ENCODE measurements at places on chromosomes 3 and 15.

DNA sequence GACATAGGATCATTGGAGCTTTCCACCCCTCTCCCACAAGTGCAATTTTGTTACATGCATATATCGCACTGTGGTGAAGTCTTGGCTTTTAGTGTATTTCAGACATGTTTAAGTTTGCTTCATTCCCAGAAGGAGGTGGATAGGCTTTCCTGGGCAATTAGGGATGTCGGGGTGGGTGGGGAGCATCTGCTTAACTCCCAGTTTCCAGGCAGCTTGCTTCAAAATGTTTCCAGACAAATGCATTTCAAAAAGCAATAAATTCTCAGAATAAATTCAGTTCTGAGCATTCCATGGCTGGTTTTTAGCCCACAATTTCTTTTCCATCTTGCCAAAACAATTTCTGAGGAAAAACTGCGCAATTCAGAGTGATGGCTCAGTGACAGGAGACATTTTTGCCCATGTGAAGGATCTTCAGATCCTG is 227.7 kb upstream of the ZPLD1 start:
- no peak for DNase-seq

GRCh38 chr15:61994216-61994615 is 66.0 kb downstream of the VPS13C start:
- DNase-seq: no peak

DNA sequence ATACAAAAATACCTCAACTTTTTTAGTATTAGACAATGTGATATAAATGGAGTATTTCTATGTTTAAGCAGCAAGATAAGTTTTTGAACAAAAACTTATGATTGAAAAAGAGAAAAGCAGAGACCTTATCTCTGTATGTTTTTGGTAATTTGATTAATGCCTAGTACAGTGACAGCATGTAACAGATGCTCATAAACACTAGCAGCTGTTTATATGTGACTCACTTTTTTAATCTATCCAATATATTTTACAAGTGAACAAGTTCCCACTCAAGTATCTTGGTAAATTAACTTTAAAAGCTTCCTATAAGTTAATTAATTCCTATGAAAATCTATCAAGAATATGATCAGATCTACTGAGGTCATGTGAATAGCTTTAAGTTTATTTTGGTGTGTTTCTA is 55.1 kb downstream of the NGLY1 start:
- no peak for DNase-seq

- DNase-seq: no peak
Measured at GRCh38 chr3:105828703-105829102, 40.1 kb downstream of the CBLB start.

DNA sequence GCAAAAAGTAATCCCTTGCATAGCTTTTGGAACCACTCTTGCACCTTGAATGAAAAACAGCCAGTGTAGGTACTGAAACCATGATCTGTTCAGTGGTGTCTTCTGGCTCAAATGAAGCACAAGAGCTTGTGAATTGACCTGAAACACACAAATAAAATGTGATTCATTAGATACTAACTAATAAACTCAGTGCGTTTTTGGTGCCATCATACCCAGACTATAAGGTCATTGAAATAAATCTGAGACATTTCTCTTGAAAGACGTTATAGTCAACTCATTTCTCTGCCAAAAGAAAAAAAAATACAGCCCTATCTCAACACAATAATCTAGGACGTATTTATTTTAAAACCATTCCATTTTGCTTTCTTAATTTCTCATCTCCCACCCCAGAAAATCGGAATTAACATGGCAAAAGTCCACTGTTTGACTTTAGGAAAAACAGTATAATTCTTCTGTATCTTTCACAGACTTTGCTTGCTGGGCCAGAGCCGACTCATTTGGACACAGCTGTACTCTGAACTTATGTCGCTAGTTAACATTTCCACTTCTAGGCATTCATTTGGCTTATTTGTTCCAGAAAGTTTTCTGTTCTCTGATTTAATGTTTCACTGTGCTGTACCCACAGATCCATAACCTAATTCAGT is 284.9 kb upstream of the TBL1XR1 start:
- no peak for DNase-seq

DNA sequence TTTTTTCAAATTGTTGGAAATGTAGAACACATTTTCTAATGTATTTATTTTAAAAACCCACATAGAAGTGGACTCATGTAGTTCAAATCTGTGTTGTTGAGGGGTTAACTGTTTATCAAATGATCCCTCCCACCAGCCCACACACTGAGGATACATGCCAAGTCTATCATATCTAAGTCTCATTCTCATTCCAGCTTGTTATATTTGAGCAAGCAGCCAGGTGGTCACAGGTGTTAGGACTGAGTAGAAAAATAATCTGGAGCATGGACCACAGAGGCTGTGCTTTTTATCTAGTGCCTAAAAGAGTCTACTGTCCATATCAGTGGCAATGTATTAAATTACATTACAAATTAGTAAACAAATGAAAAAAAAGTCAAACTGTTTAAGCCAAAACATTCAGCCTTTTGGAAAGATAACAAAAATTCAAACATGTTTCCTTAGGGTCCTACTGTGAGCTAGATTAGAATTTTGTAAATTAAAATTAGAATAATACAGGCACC is 20.7 kb upstream of the SPESP1 start:
- DNase-seq: no peak

GRCh38 chr3:159761848-159762635 is 226.6 kb upstream of the IL12A start:
- no peak for DNase-seq

DNA sequence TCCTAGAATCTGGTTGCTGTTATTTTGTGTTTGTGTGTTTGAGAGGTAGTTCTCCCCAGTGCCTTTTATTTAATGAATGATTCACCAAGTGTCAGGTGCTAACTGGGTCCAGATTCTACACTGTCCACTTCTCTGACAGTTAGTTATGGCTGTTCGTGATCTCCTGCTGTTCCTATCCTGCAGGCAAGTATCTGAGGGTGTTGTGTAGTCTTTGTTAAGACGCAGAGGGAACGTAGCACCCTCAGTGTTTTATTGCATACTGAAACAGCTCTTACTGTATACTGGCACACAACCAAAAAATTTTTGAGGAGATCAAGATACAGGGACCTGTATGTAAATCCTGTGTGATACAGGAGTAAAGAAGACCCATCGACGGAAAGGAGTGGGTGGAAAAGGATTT is 1271.3 kb downstream of the ROBO1 start:
- DNase-seq: no peak

GRCh38 chr15:99070208-99070607 is 34.7 kb upstream of the SYNM start:
- no peak for DNase-seq

Data from MV-4-11 (cell line).